HT-29 (cell line): ENCODE measurements at places on chromosomes 5 and 9. TPM values are rescaled to one million over a fixed set of nuclear protein-coding genes. Genes with fewer than 3 reads are reported as not detected.
A peak's percentile ranks its signal among the peaks of the same experiment; 100 is the strongest.

DNA sequence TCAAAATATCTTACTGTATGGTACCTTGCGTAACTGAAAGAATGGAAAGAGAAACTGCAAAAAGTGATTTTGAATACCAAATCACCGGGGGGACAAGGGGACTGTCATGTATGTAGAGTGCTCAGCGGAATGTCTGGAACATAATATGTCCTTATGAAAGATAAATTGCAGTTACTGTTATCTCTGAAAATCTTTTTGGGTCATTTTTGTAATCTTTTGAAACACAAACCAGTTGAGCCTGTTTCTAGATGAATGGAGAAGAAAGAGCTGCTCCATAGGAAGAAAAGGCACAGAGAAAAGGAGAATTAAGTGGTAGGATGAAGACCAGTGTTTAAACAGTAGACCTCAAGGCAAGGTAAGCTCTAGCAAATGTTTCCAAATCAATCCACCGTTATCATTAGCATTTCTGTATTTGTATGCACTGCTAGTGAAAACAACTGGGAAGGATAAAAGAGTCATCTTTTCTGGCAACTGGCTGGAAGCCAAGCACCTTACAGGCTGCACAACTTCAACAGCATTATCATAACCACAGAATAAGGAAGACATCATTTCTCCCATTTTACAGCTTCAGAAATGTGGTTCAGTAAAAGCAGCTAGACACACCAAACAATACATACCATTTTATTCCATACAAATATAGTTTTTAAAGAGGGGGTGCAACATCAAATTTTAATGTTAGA is 158.5 kb downstream of the TRPM3 start:
- DNase-seq: no peak

GRCh38 chr5:6674886-6675285 is 38.3 kb upstream of the TENT4A start:
- no peak for DNase-seq

GRCh38 chr5:140245341-140245740 is 57.6 kb downstream of the PFDN1 start:
- no peak for DNase-seq

DNA sequence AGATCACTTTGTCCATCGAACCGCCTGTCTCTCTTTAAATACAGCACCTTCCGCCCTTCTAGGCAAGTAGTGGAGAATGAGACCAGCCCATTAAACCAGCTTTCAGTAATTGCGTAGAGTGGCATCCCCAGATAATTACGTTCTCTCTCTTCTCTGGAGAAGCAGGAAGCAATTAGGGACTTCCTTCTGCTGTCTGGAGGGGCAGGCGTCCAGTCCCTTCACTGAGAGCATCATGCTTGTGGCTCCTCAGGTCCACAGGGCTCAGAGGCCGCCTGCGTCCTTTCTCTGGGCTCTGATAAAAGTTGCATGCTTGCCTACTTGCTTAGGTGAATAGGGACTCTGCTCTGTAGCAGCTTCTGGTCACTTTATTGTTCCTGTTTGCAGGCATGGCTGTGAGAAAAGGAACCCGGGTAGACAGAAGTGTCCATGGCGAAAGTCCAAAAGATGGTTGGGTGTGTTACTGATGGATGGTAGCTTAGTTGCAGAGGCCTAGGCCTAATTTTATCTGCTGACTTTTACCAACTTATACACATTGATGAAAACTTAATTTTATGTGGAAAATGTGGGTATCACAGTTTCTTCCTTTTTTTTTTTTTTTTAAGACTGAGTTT is 299.1 kb upstream of the PANK3 start:
- no peak for DNase-seq

- no peak for DNase-seq
Measured at GRCh38 chr9:4309806-4310205, 9.9 kb upstream of the GLIS3 start.

The C5orf15 gene
- 25.0 and 32.2 TPM in 2 replicates for total RNA-seq

DNA sequence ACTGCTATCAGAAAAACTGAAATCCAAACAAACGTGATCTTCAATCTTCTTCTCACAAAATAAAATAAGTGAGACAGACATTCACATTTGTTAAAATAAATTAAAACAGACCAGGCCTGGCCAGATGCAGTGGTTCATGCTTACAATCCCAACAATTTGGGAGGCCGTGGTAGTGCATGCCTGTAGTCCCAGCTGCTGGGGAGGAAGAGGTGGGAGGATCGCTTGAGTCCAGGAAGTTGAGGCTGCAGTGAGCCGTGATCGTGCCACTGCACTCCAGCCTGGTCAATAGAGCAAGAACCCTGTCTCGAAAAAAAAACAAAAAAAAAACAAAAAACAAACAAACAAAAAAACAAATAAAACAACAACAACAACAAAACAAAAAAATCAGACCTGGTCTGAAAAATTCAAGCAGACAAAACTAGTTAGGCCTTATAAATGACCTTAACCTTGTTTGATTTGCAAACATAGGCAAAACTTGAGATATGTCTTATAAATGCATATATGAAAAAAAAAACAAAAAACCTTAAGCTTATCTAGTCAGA is 10.8 kb downstream of the MAPKAP1 start:
- no peak for DNase-seq

The GCNT1 gene
- 1.2 and 1.5 TPM in 2 replicates for total RNA-seq

DNA sequence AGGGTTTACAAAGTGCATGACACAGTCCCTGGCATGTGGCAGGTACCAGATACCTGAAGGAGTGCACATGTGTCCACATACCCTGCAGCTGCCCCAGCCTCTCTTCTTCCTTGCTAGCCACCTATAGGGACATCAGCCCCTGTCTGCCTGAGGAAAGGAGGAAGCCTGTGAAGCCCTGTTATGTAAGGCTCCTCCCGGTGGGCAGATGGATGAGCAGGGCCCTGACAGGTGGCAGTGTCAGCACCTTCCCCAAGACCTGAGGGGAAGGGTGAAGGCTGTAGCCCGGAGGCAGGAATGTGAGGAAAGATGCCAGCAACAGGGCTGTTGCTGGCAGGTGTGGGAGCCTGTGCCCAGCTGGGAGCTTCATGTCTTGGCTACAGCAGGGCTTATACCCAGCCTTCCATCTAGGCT is 21.7 kb downstream of the TCF7 start:
- no peak for DNase-seq

DNA sequence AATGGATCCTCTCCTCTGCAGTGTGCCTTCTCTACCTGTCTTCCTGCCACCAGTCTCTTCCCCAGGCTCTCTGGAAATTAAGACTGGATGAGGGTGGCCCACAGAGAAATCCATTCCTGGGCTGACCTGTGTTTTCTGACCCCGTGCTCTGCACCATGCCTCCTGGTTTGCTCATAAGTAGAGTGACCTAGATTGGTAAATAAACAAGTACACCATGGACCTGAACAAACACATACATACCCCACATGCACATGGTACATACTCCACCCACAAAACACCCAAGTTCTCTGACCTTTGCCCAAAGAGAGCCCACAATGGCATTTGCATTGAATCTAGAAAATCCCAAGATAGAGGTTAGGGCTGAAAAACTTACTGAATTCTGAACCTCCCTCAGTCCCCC is 77.5 kb upstream of the PLPP6 start:
- no peak for DNase-seq

DNA sequence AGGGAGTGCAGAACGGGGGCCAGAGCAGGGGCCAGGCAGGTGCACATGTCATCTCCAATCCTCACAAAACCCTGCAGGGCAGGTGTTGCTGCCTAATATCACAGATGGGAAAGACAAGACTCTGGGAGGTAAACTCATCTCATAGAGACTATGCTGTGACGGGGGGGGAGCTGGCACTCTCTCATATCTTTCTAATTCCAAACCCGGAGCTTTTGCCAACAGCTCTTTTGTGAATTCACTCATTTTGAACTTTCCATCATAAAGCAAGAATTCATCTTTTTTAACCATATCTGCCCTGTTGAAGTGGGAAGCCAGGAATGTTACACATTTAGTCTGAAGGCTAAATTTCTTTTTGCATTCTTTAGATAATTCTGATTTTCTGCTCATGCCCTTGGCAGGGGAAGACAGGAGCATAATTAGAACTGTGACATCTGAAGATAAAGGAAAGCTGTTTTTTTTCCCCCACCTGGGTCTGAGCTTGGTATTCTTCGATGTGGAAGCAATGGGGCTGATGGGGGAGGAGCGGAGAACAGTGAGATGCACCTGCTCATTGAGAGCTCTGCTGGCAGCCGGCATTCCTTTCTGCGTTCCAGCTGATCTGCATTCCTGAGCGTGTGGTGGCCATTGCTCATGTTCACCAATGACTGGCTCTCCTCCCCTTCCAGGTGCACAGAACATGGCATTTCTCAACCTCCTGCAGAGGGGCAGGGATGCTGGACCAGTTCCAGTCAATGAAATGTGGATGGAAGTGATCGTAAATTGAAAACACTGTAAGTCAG is 159.2 kb downstream of the NSG2 start:
- peak; percentile 17 for DNase-seq

GRCh38 chr5:44565902-44566301 is 176.7 kb upstream of the FGF10 start:
- DNase-seq: no peak

GRCh38 chr9:6973762-6974161 is 216.0 kb downstream of the KDM4C start:
- DNase-seq: no peak

GRCh38 chr5:176334031-176334770 is 27.4 kb downstream of the KIAA1191 start:
- DNase-seq: no peak

The OMD gene
- total RNA-seq: not detected in 2 replicates

- no peak for DNase-seq
Measured at GRCh38 chr9:37801959-37802711, 1.5 kb downstream of the DCAF10 start.

The IL17B gene
- total RNA-seq: not detected in 2 replicates

DNA sequence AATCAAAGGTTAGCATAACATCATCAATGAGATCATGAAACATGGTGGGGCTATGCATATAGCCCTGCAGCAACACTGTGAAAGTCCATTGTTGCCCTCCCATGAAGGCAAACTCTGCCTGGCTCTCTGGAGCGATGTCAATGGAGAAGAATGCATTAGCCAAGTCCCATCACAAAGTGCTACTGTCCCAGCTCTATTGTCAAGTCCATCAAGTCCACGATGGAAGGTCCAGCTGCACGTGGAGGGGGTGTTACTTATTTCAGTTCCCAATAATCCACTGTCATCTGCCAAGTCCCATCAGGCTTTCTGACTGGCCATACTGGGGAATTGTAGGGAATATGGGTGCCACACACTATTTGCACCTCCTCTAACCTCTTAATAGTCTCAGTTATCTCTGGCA is 10.8 kb downstream of the DMAC1 start:
- DNase-seq: no peak

GRCh38 chr9:116058421-116058820 is 95.2 kb upstream of the PAPPA start:
- no peak for DNase-seq

GRCh38 chr9:115680231-115680630 is 473.4 kb upstream of the PAPPA start:
- DNase-seq: no peak

GRCh38 chr5:172361566-172362238 is 78.1 kb upstream of the UBTD2 start:
- DNase-seq: no peak

- no peak for DNase-seq
Measured at GRCh38 chr5:1983919-1984695, 101.4 kb upstream of the IRX4 start.

The MARCOL gene
- total RNA-seq: not detected in 2 replicates

DNA sequence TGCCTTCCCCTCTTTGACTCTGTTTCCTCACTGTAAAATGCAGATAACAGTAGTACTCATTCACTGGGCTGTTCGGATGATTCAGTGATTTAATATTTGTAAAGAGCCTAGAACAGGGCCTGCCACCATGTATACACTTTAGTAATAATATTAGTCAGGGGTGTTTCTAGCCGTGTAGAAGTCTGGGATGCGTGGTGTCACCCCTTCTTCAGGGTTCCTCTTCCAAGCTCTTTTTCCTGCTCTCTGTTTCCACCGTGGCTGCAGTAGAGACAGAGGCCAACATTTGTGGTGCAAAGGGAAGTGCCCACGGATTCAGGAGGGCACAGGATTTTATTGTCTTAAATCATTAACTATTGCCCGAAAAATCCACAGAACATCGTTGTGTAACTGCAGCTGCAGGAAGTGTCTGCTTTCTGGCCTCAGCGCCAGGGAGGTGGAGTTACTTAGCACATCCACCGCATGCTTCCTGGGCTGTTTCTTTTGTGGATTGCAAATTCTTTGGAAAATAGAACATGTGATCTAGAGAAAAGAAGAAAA is 61.7 kb downstream of the TRIO start:
- DNase-seq: peak; percentile 92

DNA sequence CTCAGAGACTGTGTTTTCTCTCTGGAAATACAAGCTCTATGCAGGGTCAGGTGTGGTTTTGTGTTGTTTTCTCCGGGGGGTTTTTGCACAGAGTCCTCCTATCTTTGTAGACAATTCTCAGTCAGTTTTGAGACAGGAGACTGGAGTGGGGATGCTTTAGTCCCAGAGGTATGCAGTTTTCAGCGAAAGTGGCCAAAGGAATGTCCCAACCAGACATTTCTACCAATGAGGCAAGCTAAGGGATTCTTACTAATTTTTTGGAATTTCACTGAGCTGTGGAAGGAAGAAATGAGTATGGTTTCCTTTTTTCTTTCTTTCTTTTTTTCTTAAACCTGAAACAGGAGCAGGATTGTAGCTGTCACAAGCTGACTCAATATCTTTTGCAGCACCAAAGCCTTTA is 35.3 kb upstream of the PLPP1 start:
- DNase-seq: no peak

The NFIL3 gene
- 1.2 and 1.4 TPM in 2 replicates for total RNA-seq

DNA sequence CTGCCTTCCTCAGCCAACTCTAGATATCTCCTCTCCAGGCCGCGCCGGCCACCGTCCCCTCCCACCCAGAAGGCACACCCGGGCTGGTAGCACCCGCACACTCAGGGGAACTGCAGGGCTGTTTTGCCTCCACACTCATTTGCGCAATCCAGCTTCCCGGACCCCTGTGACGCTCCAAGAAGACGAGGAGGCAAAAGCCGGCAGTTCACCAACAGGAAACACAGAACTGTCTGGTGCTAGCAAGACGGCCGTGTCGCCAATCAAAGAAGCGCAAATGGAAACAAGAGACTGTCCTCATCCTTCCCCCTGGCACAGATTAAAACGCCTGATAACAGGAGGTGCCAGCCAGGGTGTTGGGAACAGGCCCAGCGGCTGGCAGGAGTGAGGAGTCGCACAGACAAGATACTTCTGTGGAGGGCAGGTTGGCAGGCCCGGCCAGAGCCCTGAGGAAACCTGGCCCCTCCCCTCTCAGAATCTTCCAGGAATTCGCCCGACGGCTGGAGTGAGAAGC is 7.8 kb downstream of the AGPAT2 start:
- no peak for DNase-seq

The STPG3 gene
- not detected in 2 replicates for total RNA-seq

DNA sequence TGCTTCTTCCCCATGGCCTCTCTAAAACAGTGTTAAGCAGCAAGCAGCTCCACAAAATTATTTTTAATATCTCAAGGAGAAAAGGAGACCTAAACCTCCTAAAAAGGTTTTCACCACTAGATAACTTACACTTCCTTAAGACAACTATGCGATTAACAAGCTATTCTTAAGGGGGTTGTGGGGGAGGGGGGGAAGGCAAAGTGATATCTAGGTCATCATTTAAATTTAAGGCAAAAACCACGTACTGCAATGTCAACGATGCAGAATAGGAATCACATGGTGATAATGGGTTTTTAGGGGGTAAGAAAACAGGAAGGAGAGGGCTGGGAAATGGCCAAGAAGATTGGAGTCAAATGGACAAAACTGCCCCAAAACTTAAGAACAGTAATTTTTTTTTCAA is 32.6 kb downstream of the CSNK1A1 start:
- no peak for DNase-seq
